Endodermal cell (in vitro differentiated cells): ENCODE measurements at places on chromosomes 12 and 14. TPM values are rescaled to one million over a fixed set of nuclear protein-coding genes. Genes with fewer than 3 reads are reported as not detected.

The NKX2-1 gene
- total RNA-seq, result 0.31 to 2.6 TPM in 2 of 3 replicates, not detected in the other

DNA sequence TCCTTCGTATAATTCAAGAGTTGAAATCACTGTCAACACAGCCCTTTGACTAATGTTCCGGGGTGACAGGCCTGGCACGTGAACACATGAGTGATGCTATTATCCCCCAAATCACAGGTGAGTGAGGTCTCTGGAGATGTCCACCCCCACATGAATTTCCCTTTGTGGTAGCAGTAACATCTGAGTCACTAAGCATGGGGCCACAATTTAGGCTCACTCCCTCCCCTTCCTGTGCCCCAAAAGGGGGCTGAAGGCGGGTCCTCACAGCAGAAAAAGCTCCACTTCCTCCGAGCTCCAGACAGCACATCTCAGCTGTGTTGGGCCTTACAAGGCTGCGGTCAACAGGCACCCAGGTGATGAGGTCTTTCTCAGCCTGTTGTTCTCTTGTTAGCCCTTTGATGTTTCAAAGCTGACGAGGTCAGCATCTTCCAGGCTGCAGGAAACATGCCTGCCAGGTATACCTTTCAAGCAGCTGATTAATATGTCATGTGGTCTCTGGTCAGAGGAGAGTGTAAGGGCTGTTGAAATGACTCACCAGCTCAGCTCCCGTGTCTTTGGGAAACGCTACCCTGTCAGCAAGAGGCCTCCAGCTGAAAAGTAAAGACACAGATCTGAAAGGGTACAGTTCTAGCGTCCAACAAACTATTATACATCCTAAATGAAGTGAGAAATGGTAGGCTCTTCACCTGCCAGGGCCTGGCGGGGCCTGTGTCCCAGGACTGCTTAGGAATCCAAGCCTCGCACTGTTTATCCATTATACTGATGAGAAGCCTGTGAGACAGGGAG lies 107.3 kb downstream of the ZFP36L1 start:
- DNase-seq, result no peak

DNA sequence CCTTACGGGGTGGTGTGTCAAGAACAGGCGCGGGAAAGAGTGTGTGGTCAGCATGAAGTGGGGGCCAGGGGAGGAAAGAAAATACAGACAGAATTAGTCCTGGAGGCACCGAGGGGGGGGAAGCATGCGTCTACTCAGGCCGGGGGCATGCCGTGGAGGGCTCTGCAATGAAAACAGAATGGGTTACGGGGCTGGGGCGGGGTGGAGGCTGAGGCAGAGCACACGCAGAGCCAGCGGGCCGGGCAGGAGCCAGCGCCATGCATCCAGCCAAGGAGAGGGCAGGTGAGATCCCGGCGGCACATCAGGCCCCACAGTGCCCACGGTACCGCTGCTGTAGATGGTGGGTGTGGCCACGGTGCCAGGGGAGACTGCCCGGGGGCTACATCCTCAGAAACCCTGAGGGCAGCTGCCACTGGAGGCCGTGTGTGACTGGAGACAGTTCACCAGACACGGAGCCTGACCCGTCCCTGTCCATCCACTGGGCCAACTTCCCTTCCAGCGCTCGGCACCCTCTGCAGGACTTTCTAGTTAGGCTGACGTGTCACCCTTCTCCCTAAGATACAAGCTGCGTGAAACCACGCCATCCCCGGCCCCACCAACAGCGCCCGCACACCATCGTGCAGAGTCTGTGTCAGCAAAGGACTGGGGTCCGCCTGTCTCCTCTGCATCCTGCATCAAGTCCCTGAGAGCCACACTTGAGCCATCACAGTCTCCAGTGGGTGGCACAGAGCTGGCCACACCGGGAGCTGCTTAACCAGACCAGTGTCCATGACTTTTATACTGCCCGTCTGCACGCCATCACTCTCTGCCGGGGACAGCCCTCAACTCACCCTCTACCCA lies 87.4 kb downstream of the PIWIL1 start:
- peak; percentile 45 for DNase-seq

DNA sequence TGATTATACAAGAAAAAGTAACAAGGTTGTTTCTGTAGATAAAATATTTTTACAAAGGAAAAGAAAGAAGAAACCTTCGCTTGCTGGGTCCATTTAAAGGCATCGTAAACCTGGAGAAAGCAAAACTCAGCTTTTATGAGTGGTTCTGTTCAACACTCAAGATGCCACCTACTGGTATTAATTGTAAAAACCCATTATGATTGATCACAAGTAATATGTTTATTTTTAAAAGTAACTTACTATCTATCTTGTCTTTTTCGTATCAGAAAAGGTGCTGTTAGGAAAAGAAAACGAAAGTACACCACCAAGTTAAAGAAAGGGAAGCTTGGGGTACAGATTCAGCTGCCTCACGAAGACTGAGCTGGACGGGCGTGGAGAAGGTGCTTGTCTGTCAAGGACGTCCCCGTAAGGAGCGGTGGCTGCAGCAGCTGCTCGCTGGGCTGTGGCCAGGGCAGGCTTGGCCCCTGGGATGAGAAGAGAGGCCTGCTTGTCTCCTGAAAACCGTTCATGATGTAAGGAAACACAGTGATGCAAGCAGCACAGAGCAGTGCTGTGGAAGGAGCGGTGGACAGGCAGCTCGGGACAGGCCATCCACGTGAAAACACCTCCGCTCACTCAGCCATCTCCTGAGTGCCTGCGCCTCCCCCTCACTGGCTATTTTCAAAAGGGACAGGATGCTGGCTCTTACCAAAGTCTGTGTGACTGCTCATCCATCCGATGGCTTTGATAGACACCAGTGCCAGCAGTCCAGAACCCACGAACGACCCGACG lies 25.0 kb downstream of the SLC15A4 start:
- no peak for DNase-seq

DNA sequence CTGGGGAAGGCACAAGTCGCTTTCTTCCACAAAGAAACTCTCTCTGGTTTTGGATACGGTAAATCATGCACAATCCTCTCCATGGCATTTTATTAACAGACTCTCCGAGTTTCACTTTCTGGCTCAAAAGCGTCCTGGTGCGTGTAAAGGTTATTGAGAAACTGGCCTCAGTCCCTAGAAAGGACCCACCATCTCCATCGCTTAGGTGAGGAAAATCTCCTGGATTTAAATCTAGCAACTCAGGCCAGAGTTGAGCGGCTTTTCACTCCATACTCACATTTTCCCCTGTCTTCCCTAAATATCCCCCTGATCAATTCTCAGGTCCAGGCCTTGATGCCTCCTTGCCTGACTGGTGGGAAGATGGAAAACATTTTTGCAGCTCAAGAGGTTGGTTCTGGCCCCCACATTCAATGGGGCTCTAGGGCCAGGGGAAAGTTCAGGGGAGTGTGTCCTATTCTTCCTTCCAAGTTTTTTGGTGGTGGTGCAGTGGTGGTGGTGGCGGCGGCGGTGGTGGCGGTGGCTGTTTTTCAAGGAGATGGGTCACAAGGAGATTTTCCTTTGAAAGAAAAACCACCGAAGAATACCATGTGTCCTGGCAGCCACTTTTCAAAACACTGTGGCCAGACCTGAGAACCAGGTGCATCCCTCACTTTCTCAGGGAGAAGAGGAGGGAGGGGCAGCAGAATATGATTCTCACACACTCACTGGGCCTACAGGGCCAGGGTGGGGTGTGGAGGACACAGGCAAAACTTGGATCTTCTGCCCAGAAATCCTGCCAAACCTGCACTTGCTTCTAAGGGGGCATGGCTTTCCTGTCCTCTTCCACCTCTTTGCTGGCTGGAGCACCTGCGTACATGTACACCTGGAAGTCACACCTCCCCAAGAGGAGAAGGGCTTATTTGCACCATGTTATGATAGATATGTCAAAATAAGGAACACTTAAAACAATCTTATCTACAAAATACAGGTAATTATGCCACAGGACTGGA lies 46.7 kb upstream of the PNMA1 start:
- DNase-seq, result no peak

DNA sequence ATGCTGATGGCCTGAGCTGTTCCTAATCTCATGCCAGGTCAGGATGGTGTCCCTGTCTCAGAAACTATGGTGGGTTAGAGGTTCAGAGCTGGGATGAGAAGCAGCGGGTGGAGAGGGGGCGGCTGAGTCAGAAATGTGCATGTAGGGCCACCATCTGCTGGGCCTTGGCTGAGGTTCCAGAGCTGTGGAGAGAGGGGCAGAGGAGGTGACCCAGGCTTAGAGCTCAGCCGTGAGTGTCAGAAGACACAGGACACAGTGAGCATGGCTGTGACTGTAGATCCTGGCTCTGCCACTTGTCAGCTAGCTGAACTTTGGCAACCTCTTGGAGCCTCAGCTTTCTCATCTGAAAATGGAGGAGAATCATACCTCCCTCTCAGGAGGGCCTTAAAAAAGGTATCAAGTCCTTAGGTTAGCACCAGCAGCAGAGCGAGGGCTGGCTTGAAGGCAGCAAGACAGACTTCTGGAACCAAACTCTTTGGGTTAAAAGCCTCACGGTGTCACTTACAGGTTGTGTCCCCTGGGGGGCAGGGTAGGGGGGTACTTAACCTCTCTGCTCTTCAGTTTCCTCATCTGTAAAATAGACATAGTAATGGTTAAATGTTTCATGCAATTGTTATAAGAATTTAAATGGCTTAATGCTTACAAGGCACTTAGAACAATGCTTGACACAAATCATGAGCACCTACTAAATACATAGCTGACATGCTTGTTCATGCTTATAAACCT lies 34.8 kb downstream of the TMEM229B start:
- DNase-seq, result no peak

DNA sequence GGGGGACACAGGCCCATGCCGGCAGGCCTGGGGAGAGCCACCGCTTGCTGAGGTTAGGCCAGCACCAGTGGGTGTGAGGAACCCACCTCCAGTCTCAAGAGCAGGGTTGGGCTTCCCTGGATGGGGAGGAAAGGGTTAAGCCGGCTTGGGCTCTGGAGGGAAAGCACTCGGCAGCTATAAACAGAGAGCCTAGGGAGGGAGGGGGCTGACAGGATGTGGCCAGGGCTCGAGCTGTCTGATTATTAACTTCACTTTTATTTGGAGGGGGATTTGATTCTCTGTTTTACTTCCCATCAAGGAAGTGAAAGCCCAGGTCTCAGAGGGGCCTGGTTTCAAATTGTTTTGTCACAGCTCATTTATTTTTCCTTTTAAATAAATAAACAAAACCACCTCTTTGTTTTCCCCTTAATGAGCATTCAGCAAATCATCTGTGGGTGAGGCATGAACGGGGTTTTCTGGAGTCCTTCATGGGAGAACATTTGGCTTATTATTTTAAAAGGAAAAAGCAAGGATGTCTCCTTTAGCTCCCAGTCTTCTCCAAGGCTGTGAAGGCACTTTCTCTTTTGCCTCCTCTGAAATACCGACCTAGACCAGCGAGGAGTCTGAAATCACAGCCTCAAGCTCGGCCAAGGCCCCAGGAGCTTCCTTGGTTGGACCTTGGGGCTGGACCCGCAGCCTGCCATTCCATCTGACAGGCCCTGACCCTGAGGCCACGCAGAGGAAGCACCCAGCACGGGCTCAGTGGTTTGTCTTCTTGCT lies 21.9 kb upstream of the ZFP36L1 start:
- DNase-seq, result peak; percentile 88

DNA sequence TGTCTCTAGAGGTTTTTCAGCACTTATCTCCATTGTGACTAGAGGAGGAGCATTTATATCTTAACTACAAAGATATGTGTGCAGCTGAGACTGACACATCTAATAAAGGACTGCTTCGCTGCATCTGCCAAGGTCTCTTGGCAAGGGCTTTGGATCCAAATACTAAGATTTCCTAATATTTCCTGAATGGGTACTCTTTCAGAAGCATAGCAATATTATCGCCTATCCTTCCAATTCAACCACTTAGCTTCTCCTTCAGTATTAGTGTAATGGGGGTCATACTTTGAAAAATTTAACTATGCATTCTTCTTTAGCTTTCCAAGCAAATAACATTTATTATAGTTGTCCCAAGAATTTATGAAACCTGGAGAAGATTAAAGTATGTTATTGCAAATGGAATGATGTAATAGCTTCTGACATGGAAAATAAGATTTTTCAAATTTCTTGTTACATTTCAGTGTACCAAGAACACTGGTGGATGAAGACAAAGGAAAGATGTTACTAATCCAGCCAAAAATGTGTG lies 243.0 kb upstream of the PDE3A start:
- no peak for DNase-seq

The PDE6H gene
- not detected in 3 replicates for total RNA-seq

DNA sequence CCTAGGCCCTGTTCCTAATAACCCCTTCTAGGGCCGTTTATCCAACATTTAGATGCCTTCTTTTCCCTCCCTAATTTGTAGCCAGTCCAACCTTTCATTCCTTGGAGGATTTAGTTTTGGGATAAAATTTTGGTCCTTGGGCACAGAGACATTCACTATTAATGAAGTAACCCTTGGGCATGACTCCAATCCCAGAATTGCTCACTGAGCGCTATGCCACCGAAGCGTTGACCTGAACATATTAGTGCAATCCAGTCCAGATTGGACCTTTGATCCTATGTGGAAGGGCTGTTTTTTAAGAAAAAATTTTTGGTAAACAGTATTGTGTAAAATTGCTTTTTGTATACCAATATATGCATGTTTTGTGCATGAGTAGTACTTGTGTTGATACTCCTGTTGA lies 10.0 kb downstream of the DACT1 start:
- DNase-seq, result no peak

The KRT71 gene
- total RNA-seq, result not detected in 3 replicates

The ABCB9 gene
- total RNA-seq, result 4.5 and 6.0 TPM in 2 replicates

The C12orf43 gene
- 13.9 to 26.8 TPM (median 26.8 TPM) in 3 replicates for total RNA-seq

DNA sequence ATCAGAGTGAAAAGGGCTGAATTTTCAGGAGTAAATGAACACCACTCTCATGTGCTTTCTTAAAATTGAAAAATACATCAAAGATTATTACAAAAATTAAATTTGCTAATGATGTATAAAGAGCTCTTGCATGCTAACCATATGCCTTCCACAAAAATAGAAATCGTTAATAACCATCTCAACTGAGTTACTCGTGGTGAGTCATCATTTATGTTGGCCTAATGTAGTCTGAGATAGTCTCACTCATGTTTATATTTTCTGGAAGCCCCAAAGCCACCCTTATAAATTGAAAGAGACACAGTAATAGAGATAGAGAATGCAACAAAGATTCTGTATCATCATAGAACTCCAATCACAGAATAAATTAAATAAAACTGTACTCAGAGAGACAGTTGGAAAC lies 131.2 kb downstream of the KCNH5 start:
- no peak for DNase-seq

DNA sequence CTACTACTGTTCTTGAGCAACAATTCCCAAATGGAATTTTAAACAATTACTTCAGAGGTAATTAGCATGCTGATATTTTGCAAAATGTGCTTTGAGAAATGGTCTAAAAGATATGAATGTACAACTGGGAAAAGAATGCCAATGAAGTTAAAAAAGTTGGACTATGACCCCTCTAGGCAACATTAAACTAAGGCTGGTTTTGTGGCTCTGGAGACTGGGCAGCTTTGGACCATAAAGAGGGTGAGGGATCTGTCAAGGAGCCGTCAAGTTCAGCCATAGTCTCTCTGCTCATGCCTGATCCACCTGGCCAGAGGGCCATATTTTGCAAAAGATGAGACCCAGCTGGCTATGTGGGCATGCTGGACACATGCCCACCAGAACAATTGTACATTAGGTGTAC lies 38.8 kb downstream of the CMAS start:
- no peak for DNase-seq

DNA sequence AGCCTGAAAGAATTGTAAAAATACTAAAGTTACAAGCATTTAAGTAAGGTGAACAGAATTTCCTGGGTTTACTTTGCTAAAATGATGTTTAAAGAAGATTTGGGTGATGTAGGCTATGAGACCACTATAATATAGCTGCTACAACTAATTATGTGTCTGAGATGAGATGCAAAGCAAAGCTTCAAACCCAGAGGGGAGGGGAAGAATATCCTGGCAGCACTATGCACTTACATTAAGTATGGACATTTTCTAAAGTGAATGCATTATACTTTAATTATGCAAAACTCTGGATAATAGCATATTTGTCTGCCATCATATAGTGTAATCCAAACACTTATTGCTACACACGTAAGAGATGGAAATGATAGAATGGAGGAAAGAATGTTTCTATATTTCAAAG lies 1003.7 kb downstream of the GALC start:
- no peak for DNase-seq
